NCI-H1694 treated with DMSO at 0.1 percent for 48 hours (cell line): ENCODE measurements at places on chromosomes 1 and 21.

DNA sequence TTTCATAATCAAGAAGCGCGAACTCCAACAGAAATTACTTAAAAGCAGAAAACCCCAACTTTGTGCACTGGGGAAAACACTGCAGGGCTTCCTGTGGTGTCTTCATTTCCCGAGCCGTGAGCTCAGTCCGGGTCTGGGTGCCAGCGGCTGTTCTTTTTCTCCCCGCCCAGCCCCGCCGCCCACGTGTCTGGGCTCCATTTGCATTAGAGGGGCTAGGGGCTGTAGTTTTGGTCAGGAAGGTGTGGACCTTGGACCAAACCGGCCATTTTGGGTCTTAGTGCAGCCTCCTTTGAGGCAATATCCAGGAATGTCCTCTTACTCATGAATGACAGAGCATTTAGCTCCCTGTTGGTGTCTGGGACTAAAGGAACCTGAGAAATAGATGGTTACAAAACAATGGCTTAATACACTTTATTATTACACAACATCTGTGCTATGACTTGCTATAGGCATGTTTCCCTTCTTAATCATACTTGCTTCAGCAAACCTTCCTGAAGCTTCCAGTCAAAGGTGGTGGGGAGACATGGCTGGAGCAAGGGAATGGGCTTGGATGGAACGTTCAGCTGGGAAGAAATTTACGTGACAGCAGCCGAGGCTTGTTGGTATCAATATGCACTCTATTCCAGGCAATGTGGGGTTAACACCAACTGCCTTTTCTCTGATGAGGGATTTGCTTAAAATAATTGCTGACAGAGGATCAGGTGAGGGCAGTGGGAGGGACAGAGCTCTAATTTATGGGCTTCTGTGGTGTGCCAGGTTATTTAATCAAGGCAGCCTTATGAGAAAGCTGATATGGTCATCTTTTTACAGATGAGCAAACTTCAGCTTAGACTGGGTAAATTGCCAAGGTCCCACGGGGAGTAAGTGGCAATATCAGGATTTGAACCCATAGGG, 1.1 kb downstream of the AGTRAP start:
- no peak for DNase-seq

DNA sequence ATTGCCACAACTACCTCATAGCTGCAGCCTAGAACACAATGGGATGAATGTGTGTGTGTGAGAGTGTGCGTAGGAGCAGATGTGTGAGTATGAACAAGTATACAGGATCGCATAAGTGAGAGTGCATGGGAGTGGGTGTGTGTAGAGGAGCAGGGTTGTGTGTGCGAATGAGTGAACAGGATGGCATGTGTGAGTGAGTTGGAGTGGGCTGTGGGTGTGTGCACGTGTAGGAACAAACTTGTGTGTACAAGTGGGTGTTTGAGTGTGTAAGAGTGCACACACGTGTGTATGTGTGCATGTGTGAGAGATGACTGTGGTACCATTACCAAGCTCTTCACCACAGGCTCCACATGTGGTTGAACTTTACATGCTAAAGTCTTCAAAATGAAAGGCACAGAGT, 175.4 kb upstream of the EDN2 start:
- DNase-seq = no peak

GRCh38 chr21:45589686-45590245, 47.5 kb upstream of the SLC19A1 start:
- DNase-seq = no peak

- DNase-seq = no peak
Observed at GRCh38 chr1:109441069-109441468, 14.8 kb upstream of the PSMA5 start.

DNA sequence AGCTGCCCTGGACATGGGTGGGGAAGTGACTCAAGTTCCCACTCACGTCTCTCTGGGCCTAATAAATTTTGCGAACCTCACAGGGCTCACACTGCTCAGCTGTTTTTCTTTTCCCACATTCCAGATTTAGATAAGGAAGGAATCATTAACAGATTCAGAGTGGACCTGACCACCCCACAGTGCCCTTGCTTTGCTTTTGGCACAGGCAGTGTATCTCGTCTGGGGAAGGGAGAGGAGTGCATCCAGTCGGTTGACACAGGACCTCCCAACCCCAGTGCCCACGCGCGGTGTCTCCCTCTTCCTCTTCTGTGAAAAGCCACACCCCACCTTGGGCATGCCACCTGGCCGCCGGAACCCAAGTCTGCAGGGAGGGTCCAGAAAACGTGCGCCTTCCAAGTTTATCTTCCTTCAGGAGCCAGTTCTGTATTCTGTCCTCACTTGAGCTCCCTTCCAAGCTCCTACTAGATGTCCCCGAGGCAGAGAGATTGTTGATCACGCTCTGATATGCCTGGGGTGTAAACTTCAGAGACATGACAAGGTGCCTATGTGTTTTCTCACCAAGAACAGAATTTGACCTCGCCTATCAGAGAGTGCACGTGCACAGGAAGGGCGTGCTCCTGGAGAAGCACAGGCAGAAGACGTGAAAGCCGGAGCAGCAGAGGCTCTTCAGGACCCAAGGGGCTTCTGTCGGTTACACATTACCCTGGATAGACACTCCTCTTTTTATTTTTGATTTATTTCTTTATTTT, 9.5 kb upstream of the SLC2A5 start:
- DNase-seq = no peak

DNA sequence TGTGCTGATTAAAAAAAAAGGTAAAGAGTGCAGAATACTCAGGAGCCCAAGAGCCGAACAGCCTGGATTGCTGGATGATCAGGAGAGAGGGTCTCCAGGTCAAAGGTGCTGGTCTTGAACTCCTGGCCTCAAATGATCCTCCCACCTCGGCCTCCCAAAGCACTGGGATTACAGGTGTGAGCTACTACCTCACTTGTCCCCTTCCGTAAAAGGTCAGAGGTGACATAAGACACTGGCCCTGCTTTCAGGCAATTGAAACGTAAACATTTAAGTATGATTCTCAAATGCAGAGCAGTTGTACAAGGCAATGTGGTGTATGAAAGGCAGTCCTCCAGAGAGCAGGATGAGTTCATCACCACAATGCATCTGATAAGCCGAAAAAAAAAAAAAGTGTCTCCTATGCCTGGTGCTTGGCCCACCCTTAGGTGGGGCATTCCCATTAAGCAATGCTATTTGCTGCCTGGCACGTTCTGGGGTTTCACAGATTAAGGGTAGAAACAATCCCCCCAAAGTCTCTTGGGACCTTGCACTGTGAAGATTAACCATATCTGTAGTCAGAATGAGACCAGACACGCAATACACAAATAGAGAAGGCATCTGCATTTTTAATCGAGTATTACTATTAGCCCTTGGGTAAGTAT, 47.7 kb downstream of the PARP1 start:
- DNase-seq = no peak

DNA sequence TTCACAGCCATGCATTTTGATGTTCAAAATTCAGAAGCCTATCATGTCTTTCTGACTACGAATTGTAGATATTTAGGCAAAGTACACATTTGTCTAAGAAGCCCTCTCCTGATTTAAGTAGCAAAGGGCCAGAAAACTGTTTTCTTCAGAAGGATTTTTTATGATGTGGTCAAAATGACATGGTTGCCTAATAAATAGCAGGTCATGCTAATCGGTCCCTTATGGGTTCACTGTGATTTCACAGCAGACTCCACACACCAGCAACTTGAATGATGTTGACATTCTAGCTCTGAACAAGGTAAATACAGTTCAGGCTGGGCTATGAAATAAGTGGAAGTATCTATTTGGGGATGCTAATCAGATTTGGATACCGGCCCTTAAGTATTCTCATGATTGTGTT, 178.7 kb upstream of the DPYD start:
- DNase-seq = no peak

- no peak for DNase-seq
Observed at GRCh38 chr1:210635108-210635507, 306.4 kb downstream of the HHAT start.

DNA sequence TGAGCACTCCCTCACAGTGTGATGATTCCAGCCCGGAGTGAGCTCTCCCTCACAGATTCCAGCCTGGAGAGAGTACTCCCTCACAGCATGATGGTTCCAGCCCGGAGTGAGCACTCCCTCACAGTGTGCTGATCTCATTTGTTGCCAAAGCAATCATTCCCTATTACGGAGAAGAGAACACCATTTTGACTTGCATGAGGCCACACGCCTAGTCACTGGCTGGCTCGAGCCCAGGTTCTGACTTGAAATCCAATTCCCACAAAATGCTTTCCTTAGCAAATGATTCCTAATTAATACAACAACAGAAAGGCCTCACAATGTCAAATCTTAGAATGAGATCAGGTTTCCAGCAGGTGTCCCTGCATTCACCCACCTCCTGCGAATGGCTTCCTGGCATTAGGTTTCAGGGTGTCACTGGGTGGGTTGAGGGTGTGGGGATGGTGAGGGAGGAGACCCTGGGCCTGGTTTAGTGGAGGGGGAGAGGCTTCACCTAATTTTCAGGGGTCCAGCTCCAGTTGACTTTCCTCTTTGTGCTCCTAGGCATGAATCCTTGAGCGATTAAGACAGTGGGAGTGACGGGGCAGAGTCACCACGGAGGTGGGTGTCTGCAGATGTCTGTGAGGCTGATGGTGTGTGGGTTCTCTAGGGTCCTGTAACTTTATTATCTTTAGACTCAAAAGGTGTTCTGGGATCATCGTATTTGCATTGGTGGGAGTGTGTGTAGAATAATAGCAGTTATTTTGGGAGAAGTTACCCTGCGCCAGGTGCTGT, 158.5 kb downstream of the KCNJ6 start:
- no peak for DNase-seq

DNA sequence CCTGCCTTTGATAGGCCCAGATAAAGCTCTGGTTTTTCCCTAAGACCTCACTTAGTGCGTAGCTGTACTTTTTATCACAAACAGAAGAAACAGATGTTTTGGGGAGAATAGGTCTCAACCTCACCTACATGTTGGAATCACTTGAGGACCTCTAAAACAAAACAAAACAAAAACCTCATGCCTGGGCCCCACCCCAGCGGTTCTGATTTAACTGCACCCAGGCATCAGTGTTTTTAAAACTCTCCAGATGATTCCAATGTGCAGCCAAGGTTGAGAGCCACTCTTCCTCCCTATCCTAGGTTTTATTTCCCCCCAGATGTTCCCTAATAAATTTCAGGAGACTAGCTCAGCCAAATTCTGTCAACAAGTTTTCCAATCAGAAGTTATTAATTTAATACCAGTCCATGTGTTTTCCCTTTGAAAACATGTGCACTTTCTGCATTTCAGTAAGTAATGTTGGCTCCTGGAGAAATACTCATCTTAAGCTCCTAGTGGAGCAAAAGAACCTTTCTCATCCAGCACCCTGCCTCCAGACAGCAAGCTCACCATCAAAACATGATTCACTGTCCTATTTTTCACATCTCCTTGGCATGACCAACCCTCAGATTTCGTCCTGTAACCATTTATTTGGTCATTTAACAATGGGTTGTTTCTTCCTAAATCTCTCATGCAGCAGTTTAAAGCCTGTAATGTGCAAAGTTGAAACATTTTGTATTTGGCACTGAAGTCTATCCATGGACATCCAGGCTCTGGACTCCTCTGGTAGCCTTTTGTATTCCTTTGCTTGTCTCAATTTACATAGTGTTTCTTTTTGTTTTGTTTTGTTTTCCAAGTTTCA, 27.5 kb downstream of the LRRC8C start:
- no peak for DNase-seq

DNA sequence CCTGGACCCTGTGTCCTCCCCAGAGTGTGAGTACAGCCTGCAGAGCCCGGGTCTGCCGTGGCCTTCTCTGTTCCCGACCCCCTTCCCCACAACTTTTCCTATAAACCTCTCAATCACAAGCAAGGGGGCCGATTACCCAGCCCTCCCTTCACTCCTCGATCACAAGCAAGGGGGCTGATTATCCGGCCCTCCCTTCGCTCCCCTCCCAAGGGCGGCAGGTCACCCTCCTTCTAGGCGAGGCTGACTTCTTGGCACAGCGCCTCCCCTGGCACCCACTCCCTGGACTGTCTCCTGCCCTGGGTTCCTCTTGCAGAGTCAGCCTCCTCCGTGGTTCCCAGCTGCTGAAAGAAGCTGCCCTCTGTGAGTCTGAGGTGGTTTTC, 12.3 kb upstream of the LDLRAP1 start:
- no peak for DNase-seq

DNA sequence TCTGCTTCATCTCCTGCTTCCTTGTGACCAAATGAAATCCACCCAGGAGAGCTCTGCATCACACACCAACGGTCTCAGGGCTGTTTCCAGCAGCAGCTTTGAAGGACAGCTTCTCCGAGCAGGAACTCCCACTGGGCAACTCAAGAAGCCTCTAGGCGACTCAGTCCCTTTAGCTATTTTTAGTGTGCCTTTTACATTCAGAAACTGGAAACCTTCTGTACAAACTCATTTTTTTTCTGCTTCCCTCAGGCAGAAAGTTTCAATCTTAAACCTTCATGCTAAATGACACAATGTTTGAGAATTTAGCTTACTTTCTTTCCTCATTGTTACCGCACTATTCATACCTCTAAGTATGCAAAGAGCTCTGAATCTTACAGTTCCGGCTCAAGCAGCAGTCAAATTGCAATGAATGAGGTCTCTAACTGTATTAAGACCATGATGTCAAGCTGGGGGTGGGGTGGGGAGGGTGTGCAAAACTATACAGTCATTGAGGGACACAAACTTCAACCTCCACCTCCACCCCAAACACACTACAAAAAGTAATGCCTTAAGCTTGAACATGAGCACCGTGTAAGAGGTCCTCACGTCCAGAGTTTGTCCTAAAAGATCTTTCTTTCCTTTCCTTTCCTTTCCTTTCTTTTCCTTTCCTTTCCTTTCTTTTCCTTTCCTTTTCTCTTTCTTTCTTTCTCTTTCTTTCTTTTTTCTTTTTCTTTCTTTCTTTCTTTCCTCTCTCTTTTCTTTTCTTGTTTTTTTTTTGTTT, 16.4 kb upstream of the TARBP1 start:
- no peak for DNase-seq

DNA sequence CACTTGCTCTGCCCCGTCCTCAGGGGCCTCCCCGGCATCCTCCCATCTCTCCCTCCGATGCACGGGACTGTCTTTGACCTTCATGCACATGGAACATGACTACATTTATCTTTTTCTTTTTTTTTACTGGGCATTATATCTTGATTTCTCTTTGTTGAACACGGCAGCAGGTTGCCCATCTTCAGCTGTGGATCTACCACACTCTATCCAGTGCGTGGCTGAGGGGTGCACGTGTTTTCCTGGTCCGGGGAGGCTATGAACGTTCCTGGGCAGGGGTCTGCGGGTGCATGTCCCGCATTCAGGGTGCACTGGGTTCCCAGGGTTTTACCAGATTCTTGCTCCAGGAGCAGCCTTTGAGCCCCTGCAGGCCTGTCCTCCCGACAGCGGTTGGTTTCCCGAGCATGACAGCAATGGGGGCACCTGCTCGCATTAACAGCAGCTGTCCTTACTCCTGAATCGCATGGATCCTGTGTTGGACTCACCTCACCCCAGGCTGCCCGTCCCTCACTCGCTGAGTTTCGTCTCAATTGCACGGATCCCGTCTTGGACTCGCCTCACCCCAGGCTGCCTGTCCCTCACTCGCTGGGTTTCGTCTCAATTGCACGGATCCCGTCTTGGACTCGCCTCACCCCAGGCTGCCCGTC, 7.4 kb downstream of the POFUT2 start:
- DNase-seq = no peak

DNA sequence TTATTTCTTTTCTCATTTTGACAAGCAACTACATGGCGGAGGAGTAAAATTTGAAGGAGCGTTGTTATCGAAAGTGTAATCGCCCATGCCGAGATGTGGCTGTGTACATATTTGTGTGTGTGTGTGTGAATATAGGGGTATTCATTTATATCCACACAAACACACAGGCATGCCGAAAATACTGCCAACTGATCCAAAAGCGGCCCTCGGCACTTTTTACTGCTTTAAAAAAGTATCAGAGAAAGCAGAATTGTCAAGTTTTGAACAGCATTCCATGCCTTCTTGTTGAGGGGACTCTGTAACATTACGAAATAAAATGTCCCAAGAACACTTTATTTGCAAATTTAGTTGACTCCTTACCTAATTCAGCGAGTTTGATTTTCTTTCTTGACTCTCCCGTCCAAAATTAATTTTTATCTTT, 1.1 kb downstream of the PBX1 start:
- peak; percentile 16 for DNase-seq
